CD4-positive, alpha-beta T cell treated with Interleukin-6 for 4 hours (primary cell): ENCODE measurements at places on chromosomes 13 and 19.

- DNase-seq, result no peak
Measured at GRCh38 chr13:50866817-50867636, 23.5 kb upstream of the DLEU7 start.

DNA sequence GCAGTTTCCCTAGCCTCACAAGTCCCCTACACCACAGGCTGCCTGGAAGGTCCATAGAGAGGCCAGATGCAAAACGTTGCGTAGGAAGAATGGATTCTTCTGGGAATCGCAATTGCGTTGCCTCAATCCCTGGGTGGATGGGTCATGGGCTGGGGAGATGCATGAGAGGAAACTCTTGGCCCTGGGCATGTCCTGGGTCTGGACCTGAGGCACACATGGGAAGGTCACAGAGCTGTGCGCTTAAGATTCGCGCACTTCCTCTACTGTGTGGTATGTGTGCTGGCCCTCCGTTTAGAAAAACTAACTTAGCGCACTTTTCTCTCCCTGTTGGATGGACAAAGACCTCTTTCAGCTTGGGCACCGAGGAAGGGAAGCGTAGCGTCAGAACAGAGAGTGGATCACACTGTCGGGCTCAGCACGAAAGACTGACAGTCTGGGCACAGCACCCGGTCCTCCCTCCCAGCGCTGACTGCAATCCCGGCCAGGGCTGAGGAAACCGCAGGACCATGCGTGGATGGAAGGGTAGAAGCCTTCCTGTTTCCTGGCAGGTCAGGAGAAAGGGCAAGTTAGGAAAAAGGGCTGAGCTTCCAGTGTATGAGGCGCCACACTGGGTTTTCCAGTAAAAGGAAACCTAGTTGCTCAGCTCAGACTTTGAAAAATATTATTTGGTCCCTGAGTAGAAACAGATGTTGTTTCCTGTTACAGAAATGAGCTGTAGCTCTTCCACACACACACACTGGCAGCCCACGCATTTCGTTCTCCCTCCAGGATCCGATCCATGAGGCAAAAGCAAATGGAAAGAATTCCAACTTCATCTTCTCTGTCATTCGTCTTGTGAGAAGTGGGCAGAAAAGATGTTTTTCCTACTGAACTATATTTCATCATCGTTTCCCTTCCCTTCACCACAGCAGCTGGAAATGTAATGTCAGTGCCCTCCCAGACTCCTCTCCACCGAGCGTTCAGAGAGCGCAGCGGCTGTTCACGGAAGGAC, 86.0 kb downstream of the ING1 start:
- DNase-seq, result no peak

DNA sequence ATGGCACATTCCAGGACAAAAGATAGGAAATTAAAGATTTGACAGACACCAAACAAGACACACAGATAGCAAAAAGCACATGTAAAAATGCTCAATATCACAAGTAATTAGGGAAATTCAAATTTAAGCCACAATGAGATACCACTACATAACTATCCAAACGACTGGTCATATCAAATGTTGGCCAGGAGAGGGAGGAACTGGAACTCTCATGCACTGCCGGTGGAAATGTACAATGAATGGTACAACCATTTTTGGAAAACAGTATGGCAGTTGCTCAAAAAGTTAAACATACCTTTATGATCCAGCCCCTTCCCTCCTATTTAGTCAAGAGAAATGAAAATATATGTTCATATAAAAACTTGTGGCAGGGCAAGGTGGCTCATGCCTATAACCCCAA, 36.8 kb upstream of the CYP2S1 start:
- DNase-seq, result no peak

DNA sequence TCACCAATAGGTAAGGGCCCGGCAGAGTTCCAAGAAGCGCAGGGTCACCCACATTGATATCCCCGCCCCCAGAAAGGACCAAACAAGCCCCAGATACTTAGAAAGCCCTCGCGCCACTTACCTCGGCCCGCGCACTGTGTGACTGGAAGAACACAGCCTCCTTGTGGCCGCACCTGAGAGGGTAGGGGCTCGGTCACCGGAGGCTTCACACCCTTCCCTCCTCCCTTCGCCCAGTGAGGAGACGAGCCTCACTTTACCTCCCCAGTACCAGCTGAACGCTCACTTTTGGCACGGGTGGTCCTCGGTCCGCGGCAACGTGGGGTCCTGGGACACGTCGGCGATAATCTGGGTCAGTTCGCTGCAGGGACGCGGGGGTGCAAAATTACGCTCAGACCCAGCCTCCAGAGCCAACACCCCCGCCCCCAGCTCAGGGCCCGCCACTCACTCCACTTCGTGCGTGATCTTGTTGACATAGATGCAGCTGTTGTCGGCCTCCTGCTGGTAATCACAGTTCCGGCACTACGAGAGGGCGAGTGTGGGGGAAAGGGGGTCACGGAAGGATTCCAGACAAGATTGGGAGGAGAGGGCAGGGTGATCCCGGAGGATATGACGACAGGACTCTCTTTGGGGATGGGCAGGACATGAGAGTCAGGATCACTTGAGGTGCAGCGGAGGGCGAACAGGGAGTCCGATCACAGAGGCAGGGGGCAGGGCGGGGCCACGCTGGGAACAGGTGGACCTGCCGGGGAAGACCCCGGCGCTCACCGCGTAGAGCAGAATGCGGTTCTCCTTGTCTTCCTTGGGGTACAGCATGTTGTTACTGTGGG, 568 bp downstream of the POLR2I start:
- peak; percentile 16 for DNase-seq

DNA sequence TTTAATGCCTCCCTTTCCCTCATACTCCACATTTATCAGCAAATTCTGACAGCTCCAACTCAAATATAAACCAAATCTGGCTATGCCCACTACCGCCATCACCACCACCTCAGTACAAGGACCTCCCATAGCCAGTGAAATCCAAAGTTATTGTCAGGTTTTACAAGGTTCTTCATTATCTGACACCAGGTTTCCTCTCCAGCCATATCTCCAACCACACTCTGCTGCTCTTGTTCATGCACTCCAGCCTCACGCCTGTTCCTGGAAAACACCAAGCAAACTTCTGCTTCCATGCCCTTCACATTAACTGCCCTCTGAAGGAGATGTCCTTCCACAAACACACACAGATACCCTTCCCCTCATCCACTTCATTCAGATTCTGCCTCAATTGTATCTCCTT, 102.2 kb upstream of the MIR17HG start:
- DNase-seq, result no peak

- DNase-seq, result no peak
Measured at GRCh38 chr13:36752673-36753072, 66.3 kb upstream of the RFXAP start.

DNA sequence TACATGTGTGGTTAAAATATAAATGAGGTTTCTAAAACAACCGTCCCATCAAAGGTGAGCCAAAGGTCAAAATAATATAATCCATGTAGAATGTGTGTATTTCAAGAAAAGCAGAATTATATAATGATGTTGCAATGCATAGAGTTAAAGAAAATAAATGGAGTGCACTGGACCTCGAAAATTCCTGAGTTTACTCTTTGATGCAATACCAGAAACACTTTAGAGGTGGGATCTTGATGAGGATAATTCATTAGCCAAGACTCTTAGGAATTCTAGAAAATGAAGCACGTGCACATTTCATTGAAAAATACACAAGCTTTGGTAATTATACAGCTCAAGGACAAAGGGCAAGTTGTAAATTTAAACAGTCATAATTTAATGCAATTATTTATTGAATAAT, 508.9 kb upstream of the ARGLU1 start:
- no peak for DNase-seq

GRCh38 chr19:29338480-29338879, 125.5 kb upstream of the UQCRFS1 start:
- DNase-seq, result no peak

GRCh38 chr19:15902254-15902653, 4.4 kb upstream of the CYP4F2 start:
- no peak for DNase-seq

DNA sequence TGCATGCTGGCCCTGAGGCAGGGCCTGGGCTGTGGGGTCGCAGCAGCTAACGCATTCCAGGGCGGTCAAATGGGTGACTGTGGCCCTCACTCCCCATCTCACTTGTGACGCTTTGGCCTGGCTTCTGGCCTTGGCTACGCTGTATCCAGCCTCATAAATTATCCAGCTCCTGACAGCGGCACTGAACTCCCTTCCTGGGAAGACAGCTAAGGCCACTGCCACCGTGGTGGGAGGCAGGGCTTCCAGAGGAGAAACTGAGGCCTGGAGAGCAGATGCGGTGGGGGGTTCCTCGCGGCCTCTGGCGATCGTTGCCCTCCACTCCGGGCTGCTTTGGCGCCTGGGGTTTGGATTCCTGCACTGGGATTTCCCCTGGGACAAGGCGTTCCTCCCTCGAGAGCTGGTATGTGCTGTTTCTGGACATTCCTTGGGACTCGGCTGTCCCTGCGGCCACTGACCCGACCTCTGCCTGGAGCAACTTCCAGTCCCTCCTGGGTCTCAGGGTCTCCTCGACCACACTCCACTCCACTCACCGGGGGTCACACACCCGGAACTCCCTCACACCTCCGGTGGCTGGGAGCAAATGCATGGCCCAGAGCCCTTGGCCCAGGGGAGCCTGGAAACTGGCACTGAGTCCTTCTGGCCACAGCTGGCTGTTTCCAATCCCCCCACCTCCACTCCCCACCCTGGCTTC, 3.4 kb downstream of the TBXA2R start:
- DNase-seq, result no peak

GRCh38 chr19:10339380-10339960, at the start of gene ICAM3:
Gene ICAM3, minus strand, starts transcription at chr19:10339624. Its CDS starts 10 bp downstream, at chr19:10339614.
- peak; percentile 75 for DNase-seq

DNA sequence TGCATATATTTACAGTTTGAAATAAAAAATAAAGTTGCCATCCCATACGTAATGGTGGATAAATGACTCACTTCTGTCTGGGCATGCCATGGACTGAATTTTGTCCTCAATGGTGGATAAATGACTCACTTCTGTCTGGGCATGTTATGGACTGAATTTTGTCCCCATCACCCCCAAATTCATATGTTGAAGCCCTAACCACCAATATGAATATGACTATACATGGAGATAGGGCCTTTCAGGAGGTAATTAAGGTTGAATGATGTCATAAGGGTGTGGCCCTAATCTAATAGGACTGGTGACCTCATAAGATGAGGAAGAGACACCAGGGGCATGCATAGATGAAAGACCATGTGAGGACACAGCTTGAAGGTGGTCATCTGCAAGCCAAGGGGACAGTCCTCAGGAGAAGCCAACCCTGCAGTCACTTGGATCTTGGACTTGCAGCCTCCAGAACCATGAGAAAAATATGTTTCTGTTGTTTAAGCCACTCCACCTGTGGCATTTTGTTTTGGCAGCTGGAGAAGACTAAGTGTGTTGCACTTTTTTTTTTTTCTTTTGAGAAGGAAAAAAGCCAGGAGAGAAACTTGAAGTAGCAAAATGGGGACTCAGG, 41.8 kb downstream of the RFC3 start:
- no peak for DNase-seq

- no peak for DNase-seq
Measured at GRCh38 chr19:12544401-12544876, 6.8 kb downstream of the ZNF564 start.

GRCh38 chr13:82947191-82947621, 935.1 kb downstream of the SLITRK1 start:
- no peak for DNase-seq

GRCh38 chr19:45809643-45810159, 5.4 kb downstream of the RSPH6A start:
- DNase-seq, result no peak

DNA sequence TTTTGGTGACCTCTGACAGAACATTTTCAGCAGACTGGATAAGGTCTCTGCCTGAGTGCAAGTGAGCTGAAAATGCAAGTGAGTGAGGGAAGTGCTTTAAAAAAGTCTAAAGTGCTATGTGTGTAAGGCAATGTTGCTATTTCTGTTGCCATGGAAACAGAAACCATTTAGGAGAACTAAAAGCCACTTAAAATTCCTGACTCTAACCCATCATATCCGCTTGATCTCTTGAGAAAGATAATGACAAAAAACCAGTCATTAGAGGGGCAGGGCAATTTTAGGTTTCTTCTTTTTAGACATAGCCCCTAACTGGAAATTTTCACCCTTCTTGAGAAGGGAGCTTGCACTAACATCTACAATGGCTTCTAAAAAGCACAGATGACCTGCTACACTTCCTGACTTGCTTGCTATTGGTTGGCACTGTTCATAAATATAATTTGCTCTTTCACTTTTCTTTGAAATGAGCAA, at the start of gene CYSLTR2:
TSS of gene CYSLTR2 (plus strand) at position 458 of the 468 bp plus-strand sequence. CDS start 52,889 bp downstream, outside the sequence.
- no peak for DNase-seq

DNA sequence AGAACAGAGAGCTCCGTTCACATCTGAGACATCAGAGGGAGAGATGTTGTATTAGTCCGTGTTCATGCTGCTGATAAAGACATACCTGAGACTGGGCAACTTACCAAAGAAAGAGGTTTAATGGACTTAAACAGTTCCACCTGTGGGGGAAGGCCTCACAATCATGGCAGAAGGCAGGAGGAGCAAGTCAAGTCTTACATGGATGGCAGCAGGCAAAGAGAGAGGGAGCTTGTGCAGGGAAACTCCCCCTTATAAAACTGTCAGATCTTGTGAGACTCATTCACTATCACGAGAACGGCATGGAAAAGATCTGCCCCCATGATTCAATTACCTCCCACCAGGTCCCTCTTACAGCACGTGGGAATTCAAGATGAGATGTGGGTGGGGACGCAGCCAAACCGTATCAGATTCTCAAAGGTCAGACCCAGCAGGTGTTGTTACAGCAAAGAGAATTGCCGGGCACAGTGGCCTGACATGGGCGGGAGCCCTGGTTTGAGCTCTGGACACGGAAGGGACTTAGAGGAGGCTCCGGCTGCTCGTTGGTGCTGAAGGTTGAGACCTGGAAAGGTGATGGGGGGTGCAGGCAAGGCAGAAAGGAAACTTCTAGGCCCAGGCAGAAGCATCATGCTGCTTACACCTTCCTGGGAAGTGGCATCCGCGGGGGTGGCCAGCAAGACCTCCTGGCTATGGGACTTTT, 33.1 kb downstream of the PEX11G start:
- no peak for DNase-seq

GRCh38 chr19:51811344-51811743, 16.4 kb downstream of the FPR3 start:
- no peak for DNase-seq

DNA sequence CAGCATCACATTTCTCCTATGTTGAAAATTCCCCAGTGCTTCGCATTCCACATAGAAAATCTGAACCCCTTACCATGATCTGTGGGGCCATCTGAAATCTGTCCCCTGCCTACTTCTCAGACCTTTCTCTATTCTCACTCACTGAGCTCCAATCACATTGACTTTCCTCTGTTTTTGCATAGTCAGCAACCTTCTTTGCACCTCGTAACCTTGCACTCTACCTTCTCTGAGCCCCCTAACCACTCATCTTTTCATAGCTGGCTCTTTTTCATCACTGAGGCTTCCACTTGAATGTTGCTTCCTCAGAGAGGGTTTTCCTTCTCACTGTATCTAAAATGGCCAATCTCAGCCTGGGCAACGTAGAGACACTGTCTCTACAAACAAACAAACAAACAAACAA, 286.3 kb downstream of the GPC5 start:
- DNase-seq, result no peak
